ENCODE measurements at places on chromosomes 7 and 10.

- no peak for DNase-seq
These were observed 147.2 kb downstream of the TMEM178B start for GRCh38 chr7:141221007-141221612.

GRCh38 chr10:100528123-100528886, 1.4 kb downstream of the NDUFB8 start:
- DNase-seq = no peak

DNA sequence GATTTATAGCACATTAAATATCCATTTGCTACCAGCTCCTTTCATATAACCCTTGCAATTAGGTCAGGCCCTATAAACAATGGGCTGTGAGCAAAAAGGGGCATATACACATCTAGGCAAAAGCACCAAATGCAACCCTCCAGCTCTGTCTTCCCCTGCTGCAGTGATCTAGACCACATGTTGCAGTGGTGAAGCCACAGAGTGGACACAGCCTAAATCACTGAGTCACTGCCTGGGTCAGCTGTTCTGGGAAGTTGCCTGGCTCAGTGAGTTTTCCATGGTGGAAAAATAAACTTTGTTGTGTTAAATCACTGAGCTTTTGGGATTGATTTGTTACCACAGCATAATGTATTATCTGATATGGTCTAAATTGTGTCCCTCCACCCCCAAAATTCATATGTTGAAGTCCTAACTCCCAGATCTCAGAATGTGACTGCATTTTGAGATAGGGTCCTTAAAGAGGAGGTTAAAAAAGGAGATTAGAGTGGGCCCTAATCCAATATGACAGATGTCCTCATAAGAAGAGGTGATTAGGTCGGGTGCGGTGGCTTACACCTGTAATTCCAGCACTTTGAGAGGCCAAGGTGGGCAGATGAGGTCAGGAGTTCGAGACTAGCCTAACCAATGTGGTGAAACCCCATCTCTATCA, 70.4 kb downstream of the ZFAND4 start:
- DNase-seq = no peak

- DNase-seq = no peak
These were observed 7.1 kb downstream of the GATA3 start for GRCh38 chr10:8061274-8062211.

GRCh38 chr10:112346774-112347173, 27.1 kb upstream of the ACSL5 start:
- no peak for DNase-seq

DNA sequence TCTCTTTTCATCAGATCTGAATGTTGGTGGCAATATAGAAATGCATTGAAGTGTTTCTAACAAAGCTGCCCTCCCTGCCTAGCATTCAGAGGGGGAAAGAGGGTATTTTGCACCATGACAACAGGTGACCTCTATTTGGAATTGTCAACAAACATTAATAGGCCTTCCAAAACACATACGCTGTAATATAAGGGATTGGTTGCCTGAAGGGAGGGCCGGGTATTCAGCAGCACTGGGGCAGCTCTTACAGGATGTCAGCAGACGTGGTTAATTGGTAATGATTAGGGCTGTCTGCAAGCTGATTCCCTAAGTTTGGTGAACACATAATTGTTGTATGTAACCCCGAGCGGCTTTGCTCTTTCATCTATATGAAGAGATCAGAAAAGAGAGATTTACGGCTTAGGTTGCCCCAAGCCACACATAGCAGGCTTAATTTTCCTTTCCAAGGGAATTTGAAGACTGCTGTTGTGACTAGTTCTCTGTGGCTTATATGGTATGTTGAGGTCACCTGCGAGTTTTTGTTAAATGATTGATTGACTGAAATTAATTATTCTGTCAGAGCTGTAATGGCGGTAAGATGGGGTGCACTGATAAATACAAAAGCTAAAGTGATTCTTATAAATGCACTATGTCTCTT, 759.3 kb downstream of the LRMDA start:
- DNase-seq = no peak

Data from Calu3 (cell line).